ENCODE measurements at places on chromosomes 16 and 17.
A peak's percentile ranks its signal among the peaks of the same experiment; 100 is the strongest.

DNA sequence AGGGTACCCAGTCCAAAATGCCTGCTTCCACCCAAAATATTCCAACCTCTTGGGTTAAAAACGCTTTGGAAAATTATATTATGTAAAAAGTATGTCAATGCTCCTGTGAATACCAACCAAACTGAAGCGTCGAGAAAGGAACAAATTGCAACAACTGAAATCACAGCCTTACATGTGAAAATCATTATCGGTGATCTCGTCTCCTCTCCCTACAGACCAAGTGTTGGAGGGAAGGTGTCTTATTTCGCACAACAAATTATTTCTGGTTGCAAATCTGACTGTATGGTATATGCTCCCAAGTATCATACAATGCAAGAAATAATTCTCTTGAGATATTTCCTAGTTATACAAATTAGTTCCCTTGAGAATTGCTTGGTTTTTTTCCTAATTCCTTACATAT lies 89.3 kb upstream of the CDYL2 start:
- no peak for DNase-seq

GRCh38 chr17:20987511-20987910 lies 55.3 kb downstream of the USP22 start:
- no peak for DNase-seq

- DNase-seq: no peak
Observed at GRCh38 chr16:24071666-24072360, 184.3 kb upstream of the CACNG3 start.

GRCh38 chr16:72084445-72084844 lies 9.0 kb downstream of the TXNL4B start:
- DNase-seq: no peak

GRCh38 chr16:21619765-21620425 lies 20.5 kb downstream of the METTL9 start:
- DNase-seq: no peak

GRCh38 chr16:28494121-28494851 lies at the start of gene APOBR:
APOBR (plus strand) TSS chr16:28494643; CDS start chr16:28494682, 39 bp downstream.
- DNase-seq: no peak

GRCh38 chr17:79797492-79798298 lies 818 bp upstream of the CBX8 start:
- DNase-seq: no peak

GRCh38 chr17:42560246-42560645 lies 1.7 kb upstream of the COASY start:
- DNase-seq: no peak

DNA sequence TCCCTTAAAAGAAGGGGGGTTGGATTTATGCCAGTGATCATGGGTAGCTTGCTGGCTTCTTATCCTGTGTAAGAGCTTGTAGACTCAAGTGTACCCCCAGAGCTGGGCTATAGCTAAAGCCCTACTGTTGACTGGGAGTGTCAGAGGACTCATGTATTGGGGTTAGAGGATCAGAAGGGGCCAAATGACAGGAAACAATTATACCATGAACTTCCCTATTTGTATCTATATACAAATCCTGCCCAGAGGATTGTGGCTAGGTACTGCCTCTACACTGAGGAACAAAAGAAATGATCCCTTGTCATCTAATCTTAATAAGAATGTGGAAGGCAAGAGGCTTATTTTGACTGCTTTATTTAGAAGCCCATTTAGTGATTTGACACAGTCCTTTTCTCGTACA lies 14.3 kb downstream of the ZP2 start:
- no peak for DNase-seq

- DNase-seq: no peak
Observed at GRCh38 chr16:6969594-6969993, 363.1 kb upstream of the RBFOX1 start.

DNA sequence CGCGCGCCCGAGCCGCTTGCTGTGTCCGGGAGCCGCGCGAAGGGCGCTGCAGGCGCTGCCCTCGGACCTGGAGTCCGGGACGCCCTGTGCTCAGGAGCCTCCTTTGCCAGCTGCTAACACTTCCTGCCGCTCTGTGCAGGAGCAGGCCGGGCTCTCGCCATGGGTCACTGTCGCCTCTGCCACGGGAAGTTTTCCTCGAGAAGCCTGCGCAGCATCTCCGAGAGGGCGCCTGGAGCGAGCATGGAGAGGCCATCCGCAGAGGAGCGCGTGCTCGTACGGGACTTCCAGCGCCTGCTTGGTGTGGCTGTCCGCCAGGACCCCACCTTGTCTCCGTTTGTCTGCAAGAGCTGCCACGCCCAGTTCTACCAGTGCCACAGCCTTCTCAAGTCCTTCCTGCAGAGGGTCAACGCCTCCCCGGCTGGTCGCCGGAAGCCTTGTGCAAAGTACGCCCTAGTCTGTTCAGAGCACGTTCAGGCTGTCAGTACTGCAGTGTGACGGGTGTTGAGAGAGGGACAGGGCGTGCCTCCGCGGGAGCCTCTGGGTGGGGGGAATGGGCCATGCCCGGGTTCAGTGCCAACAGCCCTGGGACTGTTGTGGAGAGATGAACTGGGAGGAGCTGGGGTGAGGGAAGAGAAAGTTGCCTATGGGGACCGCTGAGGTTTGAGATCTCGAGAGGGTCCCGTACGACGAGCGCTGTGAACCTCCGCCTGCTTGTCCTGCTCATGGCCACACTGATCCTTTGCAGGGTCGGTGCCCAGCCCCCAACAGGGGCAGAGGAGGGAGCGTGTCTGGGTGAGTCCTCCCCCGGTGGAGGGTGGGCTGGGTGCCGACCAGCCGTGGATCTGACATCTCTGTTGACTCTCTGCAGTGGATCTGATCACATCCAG lies 1.3 kb downstream of the ZNF276 start:
- DNase-seq: peak; percentile 45

DNA sequence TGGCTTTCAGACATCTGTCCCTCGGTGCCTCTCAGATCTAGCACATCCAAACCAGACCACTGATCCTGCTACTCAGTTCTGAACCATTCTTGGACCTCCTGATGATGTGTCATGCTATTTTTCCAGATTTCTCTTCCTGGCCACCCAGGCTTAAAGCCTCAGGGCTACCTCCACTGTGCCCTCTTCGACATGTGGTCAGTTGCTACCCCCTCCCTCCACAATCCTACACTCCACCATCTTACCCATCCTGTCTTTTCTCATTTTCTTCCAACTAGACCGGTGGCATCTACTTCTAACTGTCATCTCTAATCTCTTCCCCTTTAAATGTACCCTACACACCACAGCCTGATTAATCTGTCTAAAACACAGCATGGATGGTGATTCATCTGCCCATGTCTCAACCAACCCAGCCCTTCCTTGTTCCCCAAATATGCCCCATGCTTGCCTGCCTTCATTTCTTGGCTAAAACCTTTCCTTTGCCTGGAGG lies 478.6 kb downstream of the SLC39A11 start:
- DNase-seq: peak; percentile 72

- DNase-seq: no peak
Observed at GRCh38 chr17:41835214-41835799, 725 bp downstream of the NT5C3B start.

DNA sequence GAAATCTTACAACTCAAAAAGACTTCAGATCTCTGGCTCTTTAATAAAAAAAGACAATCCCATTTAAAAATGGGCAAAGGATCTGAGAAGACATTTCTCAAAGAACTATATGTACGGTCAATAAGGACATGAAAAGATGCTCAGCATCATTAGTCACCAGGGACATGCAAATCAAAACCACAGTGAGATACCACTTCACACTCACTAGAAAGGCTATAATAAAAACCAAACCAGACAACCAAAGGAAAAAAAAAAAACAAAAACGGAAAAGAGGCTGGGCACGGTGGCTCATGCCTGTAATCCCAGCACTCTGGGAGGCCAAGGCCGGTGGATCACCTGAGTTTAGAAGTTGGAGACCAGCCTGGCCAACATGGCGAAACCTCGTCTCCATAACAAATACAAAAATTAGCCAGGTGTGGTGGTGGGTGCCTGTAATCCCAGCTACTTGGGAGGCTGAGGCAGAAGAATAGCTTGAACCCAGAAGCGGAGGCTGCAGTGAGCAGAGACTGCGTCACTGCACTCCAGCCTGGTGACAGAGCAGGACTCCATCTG lies 1.7 kb upstream of the NPIPB7 start:
- DNase-seq: peak; percentile 16

DNA sequence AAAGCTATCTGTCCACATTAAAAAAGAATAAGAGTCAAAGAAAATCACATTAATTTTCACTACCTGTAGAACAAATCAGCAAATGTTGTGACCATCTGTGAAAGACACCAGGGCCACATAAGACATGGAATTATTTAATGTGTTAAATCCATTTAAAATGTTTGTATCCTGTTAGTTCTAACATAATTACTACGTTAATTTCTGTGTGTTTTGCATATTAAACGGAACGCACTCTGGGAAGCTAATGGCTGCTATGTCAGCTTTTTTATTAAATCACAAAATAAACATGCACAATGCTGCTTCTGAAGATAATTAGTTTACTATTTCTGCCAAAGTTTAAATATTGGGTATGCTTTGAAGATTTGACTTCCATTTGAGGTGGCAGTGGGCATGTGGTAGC lies 1061.2 kb downstream of the CDH11 start:
- no peak for DNase-seq

- no peak for DNase-seq
Observed at GRCh38 chr17:6350806-6351205, 84.1 kb downstream of the AIPL1 start.

DNA sequence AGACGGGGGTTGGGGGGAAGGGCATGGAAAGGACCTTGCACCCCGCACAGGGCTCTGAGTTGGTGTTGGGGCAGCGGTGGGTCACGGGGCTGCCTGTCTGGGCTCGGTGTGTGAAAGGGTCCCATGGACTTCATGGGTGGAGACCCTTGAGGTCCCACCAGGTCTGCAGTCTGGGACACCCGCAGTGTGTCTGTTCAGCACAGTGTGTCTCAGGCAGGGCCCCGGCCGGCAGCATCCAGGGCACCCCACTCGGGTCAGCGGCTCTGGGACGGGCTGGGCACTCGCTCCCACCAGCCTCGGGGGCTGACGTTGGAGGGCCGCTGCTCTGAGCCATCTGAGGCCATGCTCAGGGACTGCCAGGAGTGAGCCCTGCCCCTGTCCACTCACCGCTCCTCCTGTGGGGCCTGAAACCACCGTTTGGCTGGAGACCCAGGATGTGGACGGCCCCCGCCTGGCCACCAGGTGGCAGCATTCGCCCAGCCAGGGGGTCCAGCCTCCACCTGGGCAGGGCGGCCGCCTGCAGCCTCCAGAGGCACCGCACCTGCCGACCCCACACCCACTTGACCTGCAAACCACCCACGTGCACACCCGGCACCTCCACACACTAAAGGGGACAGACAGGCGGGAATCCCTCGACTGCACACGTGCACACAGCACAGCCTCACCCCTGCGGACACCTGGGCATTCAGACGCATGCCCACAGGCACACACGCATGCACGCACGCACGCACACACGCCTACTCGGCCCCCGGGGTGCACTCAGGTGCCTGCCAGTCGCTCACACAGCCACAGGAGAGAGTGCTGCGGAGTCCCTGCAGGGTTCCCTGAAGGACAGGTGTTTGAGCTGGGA lies 10.1 kb upstream of the ZFPM1 start:
- DNase-seq: peak; percentile 60

DNA sequence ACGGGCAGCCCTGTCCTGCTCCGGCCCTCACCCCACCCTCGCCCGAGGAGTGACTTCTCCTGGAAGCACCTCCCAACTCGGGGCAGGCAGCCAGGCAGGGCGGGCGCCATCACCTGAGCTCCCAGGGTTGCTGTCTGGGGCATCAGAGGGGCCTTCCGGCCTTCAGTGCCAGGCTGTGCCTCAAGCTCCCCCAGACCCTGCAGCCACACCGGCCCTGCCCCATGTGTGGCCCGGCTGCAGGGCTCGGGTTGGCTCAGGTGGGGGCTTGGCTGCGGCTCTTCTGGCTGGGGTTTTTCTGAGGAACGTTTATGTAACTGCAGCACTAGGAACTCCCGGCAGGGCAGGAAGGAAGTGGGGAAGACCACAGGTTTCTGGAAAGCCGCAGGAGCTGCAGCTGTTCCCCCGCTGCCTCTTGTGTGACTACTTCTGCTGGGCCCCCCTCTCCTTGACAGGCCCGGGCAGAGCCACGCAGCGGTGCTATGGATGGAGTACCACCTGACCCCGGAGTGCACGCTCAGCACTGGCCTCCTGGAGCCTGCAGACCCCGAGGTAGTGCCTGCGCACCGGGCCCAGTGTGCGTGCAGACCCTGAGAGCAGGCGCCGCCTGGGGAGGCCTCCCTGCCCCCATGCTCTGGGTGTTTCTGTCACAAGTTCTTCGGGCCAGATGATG lies 45.6 kb downstream of the PRMT7 start:
- DNase-seq: no peak

DNA sequence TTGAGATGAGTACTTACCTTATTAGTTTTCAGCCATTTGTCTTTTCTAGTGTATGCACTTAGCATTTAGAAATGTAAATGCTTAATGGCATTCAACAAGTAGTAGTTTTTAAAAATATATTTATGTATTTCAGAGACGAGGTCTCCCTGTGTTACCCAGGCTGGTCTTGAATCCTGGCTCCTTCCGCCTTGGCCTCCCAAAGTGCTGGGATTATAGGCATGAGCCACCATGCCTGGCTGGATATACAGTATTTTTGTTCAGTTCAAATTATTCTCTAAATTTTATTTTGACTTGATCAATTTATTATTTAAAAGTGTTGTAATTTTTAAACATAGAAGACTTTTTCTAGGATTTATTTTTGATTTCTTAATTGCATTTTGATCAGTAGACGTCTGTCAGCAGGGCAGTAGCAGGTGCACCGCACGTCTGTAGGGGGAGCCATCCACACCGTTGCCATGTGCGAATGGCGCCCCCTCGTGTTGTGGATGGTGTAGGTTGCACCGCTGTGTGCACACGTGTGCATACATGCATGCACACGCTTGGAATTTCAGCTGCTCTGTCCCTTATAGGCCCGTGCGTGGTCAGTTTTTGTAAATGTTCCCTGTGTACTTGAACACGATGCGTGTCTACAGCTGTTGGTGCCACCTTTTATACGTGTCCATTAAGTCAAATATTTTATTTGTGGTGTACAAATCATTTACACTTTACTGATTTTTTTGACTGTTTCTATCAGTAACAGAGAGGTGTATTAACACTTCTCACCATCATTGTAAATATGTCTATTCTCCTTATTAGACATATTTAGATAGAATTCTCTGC lies 30.6 kb downstream of the RPTOR start:
- DNase-seq: peak; percentile 87

GRCh38 chr16:89958068-89958467 lies 9.5 kb downstream of the DEF8 start:
- DNase-seq: peak; percentile 39

GRCh38 chr17:45222996-45223538 lies 1.4 kb downstream of the FMNL1 start:
- no peak for DNase-seq

DNA sequence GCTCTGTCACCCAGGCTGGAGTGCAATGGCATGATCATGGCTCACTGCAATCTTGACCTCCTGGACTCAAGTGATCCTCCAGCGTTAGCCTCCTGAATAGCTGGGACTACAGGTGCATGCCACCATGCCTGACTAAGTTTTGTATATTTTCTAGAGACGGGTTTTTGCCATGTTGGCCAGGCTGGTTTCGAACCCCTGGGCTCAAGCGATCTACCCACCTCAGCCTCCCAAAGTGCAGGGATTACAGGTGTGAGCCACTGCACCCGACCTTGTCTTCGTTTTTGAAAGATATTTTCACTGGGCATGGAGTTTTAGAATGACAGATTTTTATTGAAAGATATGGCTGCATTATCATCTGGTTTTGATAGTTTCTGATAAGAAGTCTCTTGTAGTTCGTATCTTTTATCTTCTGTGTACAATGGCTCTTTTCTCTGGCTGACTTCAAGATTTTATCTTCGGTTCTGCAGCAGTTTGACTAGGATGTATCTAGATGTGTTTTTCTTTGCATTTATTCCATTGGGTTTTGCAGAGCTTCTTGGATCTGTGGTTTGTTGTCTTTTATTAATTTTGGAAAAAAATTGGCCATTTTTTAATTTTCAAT lies 14.6 kb downstream of the ADGRG5 start:
- DNase-seq: no peak

GRCh38 chr16:69918241-69918640 lies 32.9 kb upstream of the CLEC18A start:
- peak; percentile 46 for DNase-seq

All from fibroblast of mammary gland (primary cell).